Colonic mucosa (tissue), 4 donors: ENCODE measurements at places on chromosomes 12 and 14. TPM values are rescaled to one million over a fixed set of nuclear protein-coding genes. Genes with fewer than 3 reads are reported as not detected.

DNA sequence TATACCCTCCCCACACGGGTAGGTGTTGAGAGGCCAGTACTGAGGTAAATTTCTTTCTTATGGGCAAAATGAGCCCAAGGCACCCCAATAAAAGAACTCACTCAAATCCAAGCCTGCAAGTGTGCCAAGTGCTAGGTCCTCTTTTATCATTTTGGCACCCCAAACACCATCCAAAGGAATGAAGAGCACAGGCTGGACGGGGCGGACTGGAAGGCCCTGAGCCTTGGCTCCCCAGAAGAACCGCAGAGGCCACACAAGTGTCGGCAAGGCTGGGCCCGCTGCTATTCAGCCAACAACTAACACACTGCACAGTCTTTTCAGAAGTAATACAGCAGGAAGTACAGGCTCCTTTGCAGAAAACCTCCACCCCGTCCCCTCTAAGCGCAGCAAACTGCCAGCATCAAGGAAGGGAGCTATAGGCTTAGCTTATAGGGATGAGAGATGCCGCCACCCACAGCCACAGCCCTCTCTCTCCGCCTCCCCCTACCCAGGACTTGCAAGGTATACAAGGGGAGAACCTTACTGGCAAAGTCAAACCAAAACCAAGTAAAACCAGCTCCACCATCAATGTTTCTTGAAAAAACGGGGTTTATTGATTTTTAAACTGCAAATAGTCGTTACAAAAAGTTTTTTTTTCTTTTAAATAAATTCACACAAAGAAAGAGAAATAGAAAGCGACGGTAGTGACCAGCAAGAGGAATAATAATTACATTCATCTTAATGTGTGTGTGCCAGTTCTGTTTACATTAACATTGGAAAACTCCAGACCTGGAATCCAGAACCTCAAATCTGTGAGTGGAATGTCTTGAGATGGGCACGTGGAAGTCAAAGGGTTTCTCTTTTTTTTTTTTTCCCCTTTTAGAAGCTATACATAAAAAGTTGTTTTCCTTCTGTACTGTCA lies 5.5 kb downstream of the ZFP36L1 start:
- DNase-seq = peak; percentile 50

DNA sequence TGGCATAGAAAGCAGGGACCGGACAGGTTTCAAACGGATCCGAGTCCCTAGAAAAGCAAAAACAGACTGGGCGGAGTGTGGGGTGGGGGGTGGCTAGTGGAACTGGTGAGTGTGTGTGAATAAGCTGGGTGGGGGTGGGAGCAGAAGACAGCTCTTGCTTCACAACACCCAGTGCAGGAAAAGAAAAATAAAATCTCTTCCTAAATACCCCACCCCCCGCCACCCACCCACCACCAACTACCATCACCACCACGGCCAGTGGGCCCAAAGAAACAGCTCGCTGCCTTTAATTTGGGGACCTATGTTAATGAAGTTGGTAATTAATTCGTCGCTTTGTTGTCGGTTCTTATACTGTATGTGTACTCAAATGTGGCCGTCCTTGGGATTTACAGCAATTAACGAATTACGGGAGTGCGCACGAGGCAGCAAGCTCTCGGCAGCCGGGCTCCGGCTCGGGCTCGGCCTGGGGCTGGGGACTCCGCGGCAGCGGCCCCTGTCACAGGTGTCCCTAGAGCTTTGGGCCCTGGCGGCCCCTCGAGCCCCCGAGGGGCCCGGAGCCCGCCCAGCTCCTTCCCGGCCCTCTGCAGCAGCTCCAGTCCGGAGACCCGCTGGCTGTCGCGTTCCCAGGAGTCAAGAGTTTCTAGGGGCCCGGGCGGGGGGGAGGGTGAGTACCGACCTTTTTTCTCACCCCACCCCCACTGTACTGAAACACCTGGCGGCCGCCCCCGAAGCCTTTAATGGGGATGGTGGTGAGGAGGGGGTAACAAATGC lies 1.5 kb upstream of the OTX2 start:
- DNase-seq = no peak

SPX gene
- not detected for total RNA-seq

FLRT2 gene
- 3.0 TPM for total RNA-seq

COQ10A gene
- total RNA-seq = 4.2 TPM
